IMR-90 (cell line): ENCODE measurements at places on chromosomes 5 and 9. TPM values are rescaled to one million over a fixed set of nuclear protein-coding genes. Genes with fewer than 3 reads are reported as not detected.

The IER5L gene
- polyA plus RNA-seq: 13.4 and 21.0 TPM in 2 replicates

The C9orf153 gene
- polyA plus RNA-seq: not detected in 2 replicates

The RELL2 gene
- 7.6 and 9.1 TPM in 2 replicates for polyA plus RNA-seq

The MCC gene
- polyA plus RNA-seq: 5.0 and 6.5 TPM in 2 replicates

The FREM1 gene
- not detected in 2 replicates for polyA plus RNA-seq

The ELAVL2 gene
- 0.04 TPM in 1 of 2 replicates, not detected in the other for polyA plus RNA-seq

The IL9 gene
- not detected in 2 replicates for polyA plus RNA-seq

The SLC26A2 gene
- polyA plus RNA-seq: 1.5 and 2.2 TPM in 2 replicates

The TLX3 gene
- polyA plus RNA-seq: not detected in 2 replicates

The BARHL1 gene
- not detected in 2 replicates for polyA plus RNA-seq

The FAT2 gene
- polyA plus RNA-seq: 0.03 and 0.06 TPM in 2 replicates

DNA sequence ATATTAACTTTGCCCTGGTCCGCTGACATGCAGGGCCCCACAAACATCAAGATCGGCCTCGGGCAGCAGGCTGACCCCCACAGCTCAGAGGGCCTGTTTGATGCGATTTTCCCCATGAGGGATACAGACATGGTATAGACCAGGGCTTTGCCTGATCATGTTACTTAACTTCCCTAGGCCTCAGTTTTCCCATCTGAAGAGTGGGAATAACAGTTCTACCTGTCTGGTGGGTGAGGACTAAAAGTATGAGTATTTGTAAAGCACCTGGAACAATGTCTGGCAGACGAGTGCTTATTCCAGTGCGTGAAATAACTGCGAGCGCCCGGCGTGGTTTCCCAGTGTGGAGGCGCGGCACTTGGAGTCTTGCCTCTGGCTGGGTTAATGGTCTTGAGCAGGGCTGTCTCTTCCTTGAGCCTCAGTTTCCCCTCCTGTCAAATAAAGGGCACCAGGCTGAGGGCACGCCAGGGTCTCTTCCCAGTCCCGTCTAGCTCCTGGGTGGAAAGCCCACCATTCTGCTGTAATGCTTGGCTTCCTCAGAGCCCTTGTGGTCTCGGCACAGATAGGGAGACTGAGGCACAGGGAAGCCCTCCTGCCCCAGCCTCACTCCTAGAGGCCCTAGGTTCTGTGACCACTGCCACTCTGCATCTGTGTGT, 47.2 kb downstream of the ASS1 start:
- no peak overlapping the region for H3K4me3 ChIP-seq
- H3K36me3 ChIP-seq: peaks cover 8% of the 10 kb centered on the region; the same call in 1 of the 2 replicates
- peaks cover 4% of the 10 kb centered on the region for H3K27me3 ChIP-seq
- H3K4me1 ChIP-seq: no peaks in the 10 kb centered on the region

DNA sequence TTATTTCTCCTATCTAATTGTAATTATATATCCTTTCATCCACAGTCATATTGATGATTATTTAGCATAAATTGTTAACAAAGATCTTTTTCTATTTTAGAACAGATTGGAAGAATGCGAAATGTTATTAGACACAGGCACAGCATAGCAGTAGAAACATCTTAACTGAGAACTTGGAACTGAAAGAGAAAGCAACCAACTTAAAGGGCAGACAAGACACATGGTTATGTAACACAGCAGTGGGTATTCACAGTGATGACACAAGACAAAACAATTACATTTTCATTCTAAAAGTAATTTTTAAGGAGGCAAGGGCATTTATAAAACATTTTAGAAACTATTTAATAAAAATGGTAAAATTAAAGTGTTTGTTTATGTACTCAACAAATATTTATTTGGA, 57.7 kb upstream of the MEF2C start:
- peaks cover 17% of the 10 kb centered on the region for H3K4me1 ChIP-seq
- H3K36me3 ChIP-seq: no peaks in the 10 kb centered on the region
- DNase-seq: no peak

DNA sequence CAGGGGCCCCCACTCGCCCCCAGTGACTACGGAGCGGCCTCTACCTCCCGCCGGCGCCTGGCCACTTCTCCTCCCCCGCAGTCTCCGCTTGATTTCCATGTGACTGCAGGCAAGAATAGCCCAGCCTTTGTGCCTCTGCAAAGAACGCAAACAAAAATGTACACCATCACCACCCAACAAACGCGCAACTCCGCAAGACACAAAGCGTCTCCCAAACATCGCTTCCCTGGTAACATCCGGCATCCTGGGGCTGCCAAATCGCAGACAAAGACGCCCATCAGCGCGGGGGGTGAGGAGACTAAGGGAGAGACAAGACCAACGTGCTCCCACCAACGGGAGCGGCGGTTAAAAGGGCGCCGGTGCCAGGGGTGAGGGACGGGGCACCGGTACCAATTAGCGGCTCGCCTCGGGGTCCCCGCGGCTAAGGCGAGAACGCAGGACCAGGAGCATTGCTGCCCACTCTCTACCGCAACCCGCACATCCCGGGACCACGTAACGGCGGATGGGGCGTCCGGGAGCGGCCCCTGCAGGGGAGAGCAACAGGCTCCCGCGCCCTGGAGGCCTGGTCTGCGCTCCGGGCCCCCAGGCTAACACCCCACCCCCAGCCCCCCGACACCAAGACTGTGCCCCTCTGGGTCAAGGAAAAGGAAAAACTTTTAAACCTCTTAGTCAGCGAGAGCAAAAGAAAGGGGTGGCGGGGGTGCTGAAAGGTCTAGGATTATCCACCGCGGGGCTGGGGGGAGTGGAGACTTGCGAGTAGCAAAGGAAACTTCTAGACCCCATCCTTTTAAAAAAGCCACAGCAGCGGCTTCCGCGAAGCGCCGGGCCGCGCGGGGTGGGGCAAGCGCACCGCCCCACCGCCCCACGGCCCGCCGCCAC, 885 bp downstream of the MPDZ start:
- peak overlapping the region; percentile 66 for H3K4me3 ChIP-seq
- peak; percentile 74 for DNase-seq
- no peaks in the 10 kb centered on the region for H3K36me3 ChIP-seq
- no peaks in the 10 kb centered on the region for H3K27me3 ChIP-seq
- peak overlapping the region; percentile 89 for H3K27ac ChIP-seq

- H3K36me3 ChIP-seq: no peaks in the 10 kb centered on the region
- no peaks in the 10 kb centered on the region for H3K27me3 ChIP-seq
- H3K4me1 ChIP-seq: peaks cover 4% of the 10 kb centered on the region
- peak overlapping the region; percentile 5; the same call in 1 of the 2 replicates for H3K27ac ChIP-seq
- peak; percentile 72 for DNase-seq
- no peak overlapping the region for H3K4me3 ChIP-seq
Measured at GRCh38 chr9:108186642-108187395, 669.0 kb downstream of the ACTL7B start.

GRCh38 chr5:143581147-143581546, 177.7 kb upstream of the NR3C1 start:
- H3K36me3 ChIP-seq: no peaks in the 10 kb centered on the region
- no peak overlapping the region for H3K27ac ChIP-seq
- DNase-seq: no peak

DNA sequence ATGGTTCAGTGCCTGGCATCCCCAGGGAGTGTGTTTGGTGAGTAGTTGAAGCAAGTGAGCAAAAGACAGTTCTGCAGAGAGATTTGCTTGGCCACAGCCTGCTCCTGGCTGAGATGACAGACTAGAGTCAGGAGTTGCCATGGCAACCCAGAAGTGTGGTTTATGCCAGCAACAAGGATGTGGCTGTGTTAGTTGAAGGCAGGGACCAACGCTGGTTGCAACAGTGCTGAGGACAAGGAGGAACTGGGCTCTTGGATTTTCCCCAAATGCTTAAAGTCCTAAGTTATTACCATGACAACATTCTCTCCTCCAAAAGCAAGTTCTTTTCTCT, 2.7 kb downstream of the NXNL2 start:
- peak; percentile 87 for DNase-seq
- H3K4me1 ChIP-seq: peaks cover 15% of the 10 kb centered on the region; the same call in 1 of the 2 replicates
- no peak overlapping the region for H3K27ac ChIP-seq

- DNase-seq: no peak
- H3K36me3 ChIP-seq: peaks cover 51% of the 10 kb centered on the region
- H3K4me1 ChIP-seq: no peaks in the 10 kb centered on the region
- H3K27me3 ChIP-seq: no peaks in the 10 kb centered on the region
- H3K4me3 ChIP-seq: no peak overlapping the region
Measured at GRCh38 chr9:114005371-114006154, 72.5 kb downstream of the AMBP start.

- DNase-seq: no peak
- H3K27me3 ChIP-seq: no peaks in the 10 kb centered on the region
- no peak overlapping the region for H3K27ac ChIP-seq
- no peak overlapping the region for H3K4me3 ChIP-seq
- no peaks in the 10 kb centered on the region for H3K4me1 ChIP-seq
- no peaks in the 10 kb centered on the region for H3K36me3 ChIP-seq
Measured at GRCh38 chr5:91730026-91730425, 346.9 kb upstream of the ARRDC3 start.

GRCh38 chr5:77305956-77306355, 95.5 kb downstream of the PDE8B start:
- H3K27ac ChIP-seq: no peak overlapping the region
- H3K4me1 ChIP-seq: peaks cover 11% of the 10 kb centered on the region
- H3K36me3 ChIP-seq: no peaks in the 10 kb centered on the region
- no peak overlapping the region for H3K4me3 ChIP-seq
- DNase-seq: peak; percentile 57
- no peaks in the 10 kb centered on the region; the same call in 1 of the 2 replicates for H3K27me3 ChIP-seq

GRCh38 chr9:134357631-134358025, 31.4 kb downstream of the RXRA start:
- no peaks in the 10 kb centered on the region for H3K36me3 ChIP-seq
- no peak for DNase-seq

- peak; percentile 47 for DNase-seq
- H3K27ac ChIP-seq: peak overlapping the region; percentile 81; the same call in 1 of the 2 replicates
- no peaks in the 10 kb centered on the region for H3K4me1 ChIP-seq
- no peaks in the 10 kb centered on the region for H3K36me3 ChIP-seq
- H3K4me3 ChIP-seq: no peak overlapping the region
- no peaks in the 10 kb centered on the region for H3K27me3 ChIP-seq
Measured at GRCh38 chr5:120326651-120327050, 137.4 kb upstream of the PRR16 start.

DNA sequence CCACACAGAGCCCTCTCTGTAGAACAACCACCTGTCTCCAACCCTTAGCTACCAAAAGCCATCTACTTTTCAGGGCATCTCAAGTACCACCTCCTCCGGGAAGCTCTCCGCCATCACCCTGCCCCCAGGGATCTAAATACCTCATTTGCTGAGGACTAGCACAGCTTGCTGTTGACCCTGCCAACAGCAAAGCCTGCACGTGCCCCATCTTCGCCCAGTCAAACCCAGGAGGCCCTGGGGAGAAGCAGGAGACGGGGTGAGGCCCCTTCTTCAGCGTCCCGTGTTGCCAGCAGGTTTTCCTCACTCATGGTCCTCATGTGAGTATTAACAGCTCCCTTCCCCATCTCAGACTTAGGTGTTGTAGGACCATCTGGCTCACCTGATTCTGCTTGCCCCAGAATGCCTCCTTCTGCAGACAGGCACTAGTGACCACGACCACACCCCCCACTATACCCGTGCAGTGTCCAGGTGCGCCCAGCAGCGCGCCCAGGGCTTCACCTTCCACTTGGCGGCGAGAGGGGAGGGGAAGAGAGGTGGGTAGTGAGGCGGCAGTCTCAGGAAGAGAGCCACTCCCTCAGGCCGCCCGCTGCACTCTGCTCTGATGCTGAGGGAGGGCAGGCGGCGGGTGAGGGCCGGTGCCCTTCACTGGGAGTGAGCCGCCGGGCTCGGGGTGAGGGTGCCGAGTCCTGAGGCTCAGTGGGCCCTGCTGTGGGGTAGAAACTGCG, 11.1 kb downstream of the VAV2 start:
- H3K36me3 ChIP-seq: 0 out of 2 replicates have a peak, but pooled peaks cover 1% of the 10 kb centered on the region
- H3K27me3 ChIP-seq: no peaks in the 10 kb centered on the region
- DNase-seq: no peak
- no peak overlapping the region for H3K27ac ChIP-seq
- peaks cover 25% of the 10 kb centered on the region for H3K4me1 ChIP-seq
- H3K4me3 ChIP-seq: no peak overlapping the region

DNA sequence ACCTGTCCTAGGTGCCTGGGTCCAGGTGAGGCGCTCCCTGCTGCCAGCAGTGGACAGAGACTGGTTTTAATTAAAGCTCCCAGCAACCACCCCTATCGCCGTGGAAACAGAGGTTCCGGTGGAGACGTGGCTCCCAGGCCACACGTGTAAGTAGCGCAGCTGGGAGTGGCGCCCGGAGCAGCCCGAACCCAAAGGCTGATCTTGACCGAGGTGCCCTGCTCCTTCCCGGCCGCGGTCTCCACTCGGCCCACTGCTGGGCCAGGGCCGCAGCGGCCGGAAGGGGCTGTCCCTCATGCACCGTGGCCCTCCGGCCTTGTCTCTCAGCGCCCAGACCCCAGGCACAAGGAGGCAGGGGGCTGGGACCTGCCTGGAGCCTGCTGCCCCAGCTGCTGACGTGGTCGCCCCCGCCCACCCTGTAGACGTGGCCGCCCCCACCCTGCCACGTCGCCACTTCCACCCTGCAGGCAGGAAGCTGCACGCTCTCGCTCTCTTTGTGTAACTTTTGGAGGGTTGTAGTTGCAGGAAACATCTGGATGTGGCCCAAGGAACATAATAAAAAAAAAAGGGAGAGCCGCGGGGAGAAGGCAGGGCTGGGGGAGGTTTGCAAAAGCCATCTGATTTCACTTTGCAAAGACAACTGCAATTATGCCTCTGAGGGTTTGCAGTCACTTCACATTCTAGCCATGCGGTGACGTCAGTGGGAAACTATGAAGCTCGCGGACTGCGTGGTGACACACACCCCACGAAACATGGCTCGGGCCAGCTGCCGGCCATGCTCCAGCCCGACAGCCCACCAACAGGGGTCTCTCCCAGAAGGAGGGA, 129.9 kb downstream of the RXRA start:
- H3K4me1 ChIP-seq: peaks cover 30% of the 10 kb centered on the region
- peak overlapping the region; percentile 94 for H3K27ac ChIP-seq
- H3K4me3 ChIP-seq: no peak overlapping the region
- no peaks in the 10 kb centered on the region for H3K36me3 ChIP-seq

- no peaks in the 10 kb centered on the region for H3K27me3 ChIP-seq
- no peaks in the 10 kb centered on the region for H3K4me1 ChIP-seq
- H3K4me3 ChIP-seq: no peak overlapping the region
- no peak for DNase-seq
- no peaks in the 10 kb centered on the region for H3K36me3 ChIP-seq
- no peak overlapping the region for H3K27ac ChIP-seq
Measured at GRCh38 chr5:65892801-65893200, 33.6 kb upstream of the ERBIN start.

GRCh38 chr5:17042041-17042440, 106.0 kb upstream of the MYO10 start:
- no peak overlapping the region for H3K27ac ChIP-seq
- no peak for DNase-seq
- H3K36me3 ChIP-seq: no peaks in the 10 kb centered on the region

DNA sequence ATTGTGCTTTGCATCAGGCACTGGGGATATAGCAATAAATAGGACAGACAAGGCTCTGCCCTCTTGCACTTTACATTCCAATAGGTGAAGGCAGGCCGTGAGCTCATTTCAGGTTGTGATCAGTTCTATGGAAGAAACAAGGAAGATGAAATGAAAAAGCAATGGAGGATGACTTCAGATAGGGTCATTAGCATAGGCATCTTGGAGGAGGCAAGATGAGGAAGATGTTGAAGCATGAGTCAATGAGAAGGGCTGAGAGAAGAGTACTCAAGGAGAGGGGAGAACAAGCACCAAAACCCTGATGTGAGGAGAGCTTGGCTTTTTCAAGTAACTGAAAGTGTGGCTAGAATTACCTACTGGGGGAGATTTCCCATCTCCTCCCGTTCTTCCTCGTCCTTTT, 5.0 kb upstream of the SPARC start:
- H3K4me1 ChIP-seq: peaks cover 23% of the 10 kb centered on the region
- H3K27me3 ChIP-seq: no peaks in the 10 kb centered on the region
- no peak overlapping the region for H3K4me3 ChIP-seq
- no peak overlapping the region for H3K27ac ChIP-seq
